ENCODE measurements at places on chromosomes 11 and 22.

DNA sequence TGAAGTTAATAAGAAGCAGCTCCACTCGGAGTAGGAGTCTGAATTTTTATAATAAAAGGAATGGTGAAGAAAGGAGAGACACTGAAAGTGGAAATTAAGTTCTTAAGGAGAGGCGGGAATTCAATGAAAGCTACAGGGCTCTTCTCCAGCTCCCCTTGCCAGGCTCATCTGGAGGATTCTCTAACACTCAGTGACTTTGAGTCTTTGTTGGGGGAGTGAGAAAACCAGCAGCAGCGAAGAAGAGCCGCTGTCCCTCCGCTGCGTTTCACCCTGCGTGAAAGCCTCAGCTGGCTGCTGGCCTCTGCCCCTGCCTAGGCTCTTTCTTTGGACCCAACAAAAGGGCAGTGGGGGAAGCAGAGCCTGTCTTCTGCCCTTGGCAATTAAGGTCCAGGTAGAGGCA lies 113.0 kb downstream of the NTM start:
- DNase-seq = no peak

DNA sequence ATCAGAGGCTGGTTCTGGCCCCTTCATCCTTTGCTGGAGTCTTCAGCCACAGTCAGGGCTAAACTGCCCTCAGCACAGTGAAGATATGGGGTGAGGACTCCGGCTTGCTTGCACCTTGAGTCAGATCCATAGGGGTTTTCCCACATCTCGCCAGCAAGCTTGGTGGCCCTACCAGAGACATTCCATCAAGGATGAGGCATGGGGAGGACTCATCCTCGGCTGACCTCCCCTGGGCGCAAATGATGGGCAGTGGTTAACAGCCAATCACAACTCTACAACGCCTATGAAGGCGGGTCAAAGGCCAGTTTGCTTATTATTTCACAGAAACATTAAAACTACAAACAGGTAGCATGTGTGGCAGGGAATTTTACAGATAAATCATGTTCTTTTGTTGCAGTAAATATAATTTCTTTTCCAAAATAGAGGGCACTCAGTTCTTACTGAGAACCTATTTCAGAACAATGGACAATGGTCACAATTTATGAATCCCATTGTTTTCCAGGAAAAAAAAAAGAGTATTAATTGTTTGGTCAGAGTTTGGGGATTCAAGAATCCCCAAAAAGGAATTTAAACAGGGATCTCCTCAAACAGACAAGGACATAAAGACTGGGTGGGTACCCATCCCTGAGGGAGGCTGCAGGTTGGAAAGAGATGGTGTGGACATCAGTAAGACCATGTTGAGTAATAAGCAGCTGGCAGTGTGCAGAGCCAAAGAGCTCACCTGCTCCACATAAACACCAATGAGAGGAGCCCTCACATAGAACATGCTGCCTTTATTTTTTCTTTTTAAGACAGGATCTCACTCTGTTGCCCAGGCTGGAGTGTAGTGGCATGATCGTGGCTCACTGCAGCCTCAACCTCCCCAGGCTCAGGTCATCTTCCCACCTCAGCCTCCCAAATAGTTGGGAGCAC lies 14.8 kb downstream of the PLAAT3 start:
- no peak for DNase-seq

- DNase-seq = no peak
These were observed 34.9 kb downstream of the TBC1D22A start for GRCh38 chr22:46797355-46797754.

GRCh38 chr11:119720311-119720913 lies 8.6 kb downstream of the NECTIN1 start:
- DNase-seq = no peak

- no peak for DNase-seq
These were observed 16.9 kb downstream of the CCDC15 start for GRCh38 chr11:124970925-124971324.

DNA sequence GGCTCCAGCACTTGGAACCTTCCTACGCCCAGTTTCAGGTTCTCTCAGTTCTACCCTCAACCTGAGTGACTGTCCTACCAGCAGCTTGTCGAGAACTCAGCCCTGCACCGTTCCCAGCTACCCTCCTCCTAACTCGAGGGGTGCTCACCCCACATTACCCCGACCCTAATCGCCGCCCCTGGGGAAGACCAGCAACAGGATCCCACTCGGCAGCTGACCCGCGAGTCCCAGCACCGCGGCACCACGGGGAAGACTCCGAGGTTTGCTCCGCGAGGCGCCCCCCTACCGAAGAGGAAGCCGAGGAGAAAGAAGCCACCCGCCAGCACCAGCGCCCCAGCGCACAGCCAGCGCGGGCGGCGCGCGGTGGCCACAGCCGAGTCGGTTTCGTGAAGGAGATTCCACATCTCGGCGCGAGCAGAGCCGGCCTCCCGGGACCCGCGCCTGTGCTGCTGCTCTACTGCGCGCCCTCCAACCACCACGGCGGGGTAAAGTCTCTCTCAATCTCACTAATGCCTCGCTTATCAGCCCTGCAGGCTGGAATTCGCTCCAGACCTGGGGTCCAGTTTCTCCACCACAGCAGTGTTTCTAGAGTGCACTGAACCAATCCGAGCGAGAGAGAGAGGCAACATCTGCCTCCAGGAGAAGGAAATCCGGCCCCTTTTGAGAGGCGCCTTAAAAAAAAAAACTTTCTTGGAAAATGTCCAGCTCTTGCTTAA lies at the start of gene FOLH1:
Gene FOLH1, minus strand, starts transcription at position 597 of the 716 bp plus-strand sequence. Its CDS starts 193 bp downstream, at position 404.
- peak; percentile 15 for DNase-seq

GRCh38 chr22:34709641-34710040 lies 356.3 kb upstream of the ISX start:
- DNase-seq = no peak

DNA sequence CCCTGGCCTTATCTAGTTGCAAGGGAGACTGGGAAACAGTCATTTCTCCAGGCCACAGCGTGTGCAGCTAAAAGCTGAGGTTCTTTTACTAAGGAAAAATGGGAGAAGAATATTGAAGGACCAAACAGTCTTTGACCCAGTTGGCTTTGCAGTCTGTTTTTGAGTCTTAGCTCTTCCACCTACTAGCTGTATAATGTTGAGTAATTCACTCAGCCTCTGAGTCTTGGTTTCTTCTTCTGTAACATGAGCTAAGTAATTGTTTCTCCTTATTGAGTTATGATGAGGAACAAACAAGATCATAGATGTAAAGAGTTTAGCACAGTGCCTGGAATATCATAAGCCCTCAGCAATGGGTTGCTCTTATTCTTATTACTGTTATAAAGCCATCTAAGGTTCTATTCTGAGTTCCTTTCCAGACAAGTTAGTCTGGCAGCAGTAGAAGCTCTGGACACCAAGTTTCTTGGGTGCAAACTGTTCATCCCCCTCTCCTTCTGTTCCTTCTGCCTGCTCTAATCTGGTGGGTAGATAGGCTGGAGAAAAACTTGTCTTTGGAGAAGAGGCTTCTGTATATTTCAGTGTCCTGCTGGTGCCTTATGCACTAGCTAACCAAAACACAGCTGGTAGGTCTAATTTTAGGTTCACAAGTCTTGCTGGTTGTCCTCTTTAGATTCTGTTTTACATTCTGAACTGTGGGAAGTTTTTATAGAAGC lies 13.5 kb downstream of the TRIM44 start:
- DNase-seq = no peak

DNA sequence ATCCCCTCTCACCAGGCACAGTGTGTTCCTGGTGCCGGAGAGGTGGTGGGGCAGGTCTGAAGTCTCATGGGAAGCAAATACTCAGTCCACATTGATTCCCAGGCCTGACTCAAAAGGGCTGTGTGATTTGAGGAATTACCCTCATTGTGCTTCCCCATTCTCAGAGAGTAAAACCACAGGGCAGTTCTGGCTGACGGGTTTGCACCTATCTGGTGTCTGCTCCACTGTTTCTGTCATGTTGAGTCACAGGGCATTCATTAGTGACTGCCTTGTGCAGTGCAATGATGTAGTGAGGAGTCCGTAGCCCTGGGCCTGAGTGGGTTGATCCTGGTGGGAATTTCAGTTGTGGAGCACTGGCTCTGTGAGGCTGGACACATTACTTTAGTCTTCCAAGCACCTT lies 85.2 kb upstream of the ARHGAP20 start:
- no peak for DNase-seq

GRCh38 chr11:16561150-16561549 lies 177.3 kb upstream of the C11orf58 start:
- DNase-seq = no peak

DNA sequence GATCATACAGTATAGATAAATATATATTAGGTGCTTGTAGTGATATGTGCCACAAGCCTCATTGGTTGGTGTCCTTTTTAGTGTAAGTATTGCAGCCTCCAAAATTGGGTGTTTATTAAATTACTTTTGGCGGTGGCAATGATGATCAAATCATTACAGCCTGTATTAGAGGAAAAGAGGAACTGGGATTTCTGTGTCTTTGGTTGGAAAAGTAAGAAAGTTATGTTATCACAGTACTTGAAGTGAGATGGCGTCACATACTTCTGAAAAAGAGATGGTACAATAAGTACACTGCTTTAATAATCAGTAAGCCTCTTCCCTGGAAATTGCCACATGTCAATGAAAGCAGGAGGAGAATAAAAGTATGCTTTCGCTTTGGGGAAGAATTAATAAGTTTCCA lies 523 bp upstream of the MPZL3 start:
- no peak for DNase-seq

DNA sequence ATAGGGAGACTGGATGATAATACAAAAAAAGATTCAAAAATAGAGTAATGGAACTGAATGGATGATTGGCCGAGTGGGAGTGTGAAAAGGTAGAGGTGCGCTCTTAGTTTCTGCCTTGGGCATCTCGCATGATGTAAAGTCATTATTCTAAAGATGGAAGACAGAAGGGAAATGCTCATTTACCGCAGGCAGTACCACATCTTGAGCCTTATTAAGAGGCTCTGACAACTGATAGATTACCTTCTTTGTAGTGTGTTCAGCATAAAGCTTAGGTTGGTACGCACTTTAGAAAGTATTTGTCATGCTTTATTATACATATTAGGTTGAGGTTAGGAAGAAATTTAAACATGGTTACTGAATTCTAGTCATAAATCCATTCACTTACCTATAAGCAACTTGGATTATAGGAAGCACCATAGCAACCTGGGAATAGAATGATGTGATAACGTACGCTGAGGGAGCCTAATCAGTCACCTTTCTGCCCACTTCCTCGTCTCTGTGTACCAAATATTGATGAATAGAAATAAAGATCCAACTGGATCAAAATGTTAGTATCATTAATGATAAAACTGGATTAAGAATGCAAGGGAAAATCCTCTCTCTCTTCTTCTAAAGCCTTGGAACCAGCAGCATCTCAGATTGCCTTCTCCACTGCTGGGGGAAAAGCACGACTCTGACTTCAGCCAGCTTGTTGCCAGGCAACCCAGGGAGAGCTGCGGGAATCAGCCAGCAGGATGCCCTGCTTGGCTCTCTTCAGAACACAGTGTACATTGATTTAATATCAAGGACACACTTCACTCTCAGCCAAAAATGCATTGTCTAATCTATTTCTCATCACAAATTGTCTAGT lies 29.0 kb upstream of the VWA5A start:
- no peak for DNase-seq

GRCh38 chr22:45612451-45612901 lies 59.2 kb upstream of the ATXN10 start:
- DNase-seq = no peak

DNA sequence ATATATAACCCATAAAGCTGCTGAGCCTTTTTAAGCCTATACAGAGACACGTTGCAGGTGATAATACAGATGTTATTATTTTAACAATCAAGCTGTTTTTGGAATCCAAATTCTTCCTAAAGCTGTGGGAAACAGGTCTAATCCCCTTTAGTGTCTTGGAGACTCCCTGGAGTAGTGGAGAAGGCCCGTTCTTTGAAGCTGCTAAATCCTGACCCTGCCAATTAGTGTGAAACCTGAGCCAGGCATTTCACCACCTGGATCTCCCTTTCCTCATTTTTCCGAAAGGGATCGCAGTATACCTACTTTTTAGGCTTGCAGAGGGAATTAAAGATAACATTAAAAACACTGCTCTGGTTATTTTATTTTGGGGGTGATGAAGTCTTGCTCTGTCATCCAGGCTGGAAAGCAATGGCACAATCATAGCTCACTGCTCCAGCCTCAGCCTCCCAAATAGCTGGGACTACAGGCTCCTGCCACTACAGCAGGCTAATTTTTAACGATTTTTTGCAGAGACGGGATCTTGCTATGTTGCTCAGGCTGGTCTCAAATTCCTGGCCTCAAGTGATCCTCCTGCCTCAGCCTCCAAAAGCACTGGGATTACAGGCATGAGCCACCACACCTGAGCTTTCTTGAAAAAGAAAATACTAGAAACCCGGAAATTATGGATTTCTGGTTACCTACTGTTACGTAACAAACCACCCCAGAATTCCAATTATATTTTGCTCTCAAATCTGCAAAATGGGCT lies 1.7 kb upstream of the EIF4ENIF1 start:
- no peak for DNase-seq

DNA sequence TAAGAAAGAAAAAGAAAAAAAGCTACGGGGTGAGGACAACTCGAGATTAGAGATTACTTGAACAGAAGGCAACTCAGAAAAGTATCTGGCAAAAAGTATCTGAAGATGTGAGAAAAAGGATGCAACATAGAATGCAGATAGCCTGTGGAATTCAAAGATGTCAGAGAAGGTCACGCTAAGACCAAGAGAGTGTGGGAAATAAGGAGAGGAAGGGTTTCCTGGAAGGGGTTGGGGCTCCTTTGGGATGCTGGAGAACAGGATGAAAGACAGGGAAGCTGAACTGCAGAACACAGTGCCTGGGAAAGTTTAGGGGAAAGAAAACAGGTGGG lies 1.2 kb downstream of the GUCY1A2 start:
- no peak for DNase-seq

- DNase-seq = no peak
These were observed 110.0 kb downstream of the KIAA1671 start for GRCh38 chr22:25062386-25063085.

DNA sequence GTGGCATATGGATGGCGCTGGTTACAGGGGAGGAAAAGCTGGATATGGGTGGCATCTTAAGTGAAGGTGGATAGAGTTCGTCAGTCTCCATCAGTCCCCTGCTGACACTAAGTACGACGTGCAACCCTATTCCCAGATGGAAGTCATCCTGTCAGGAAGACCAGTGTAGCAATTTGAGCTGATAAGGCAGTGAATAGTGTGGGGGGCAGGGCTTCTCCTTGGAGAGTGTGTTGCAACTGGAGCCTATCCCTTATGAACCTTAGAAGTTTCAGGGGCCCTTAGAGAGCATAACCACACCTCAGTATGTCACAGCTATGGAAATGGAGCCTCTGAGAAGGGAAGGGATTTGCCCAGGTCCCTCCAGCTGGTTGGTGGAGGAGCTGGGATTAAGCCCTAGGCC lies 36.1 kb upstream of the ANKK1 start:
- no peak for DNase-seq
